ENCODE measurements at places on chromosomes 11 and 22.
A peak's percentile ranks its signal among the peaks of the same experiment; 100 is the strongest.

GRCh38 chr11:75766443-75767227 lies 1.9 kb upstream of the DGAT2 start:
- no peak for DNase-seq

GRCh38 chr11:105181100-105181499 lies 41.5 kb upstream of the CARD18 start:
- peak; percentile 94 for DNase-seq

- no peak for DNase-seq
These were observed 42.6 kb downstream of the SLN start for GRCh38 chr11:107669191-107669740.

DNA sequence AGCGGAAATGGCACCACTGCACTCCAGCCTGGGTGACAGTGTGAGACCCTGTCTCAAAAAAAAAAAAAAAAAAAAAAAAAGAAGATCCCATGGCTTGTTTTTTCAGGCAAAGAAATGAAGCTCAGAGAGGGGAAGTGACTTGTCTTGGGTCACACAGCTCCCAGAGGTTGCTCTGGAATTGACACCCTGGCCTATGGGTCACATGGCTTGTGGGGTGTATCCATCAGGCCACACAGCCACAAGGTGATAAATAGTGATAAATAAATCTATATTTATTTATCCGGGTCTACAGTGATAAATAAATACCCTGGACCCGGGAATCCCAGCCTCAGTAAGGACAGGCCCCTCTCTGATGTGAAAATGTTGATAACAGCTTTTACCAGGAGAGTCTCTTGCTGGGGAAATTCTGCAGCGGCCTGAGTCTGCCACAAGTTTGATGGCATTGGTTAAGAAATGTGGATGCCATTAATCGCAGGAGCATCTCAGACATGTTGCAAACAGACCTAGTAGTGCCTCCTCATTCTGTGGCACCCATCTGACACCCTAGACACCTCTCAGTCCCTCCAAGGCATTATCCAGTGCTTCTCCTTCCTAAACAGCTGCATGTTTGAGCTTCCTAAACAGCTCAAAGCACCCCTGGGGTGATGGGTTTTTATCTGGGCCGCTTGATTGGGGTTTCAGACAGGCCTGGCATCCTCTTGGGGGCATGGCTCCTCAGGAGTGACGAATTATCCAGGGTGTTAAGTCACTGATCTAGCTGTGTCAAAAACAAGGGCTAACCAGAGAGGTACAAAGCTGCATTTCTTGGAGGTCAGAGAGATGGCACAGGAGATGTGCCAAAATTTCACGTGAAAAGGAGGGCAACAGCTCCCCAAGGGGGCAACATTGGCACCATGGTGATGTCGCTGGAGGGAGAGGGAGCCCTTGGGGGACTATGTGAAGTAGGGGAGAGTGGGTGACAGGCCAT lies 1.9 kb upstream of the EMID1 start:
- DNase-seq, result no peak

GRCh38 chr11:115080923-115081680 lies 402.8 kb downstream of the NXPE2 start:
- DNase-seq, result no peak
